AG04450 (cell line): ENCODE measurements at places on chromosomes 1 and 21. TPM values are rescaled to one million over a fixed set of nuclear protein-coding genes. Genes with fewer than 3 reads are reported as not detected.

GRCh38 chr1:216176970-216177369 lies 246.3 kb downstream of the USH2A start:
- DNase-seq = no peak

- no peak for DNase-seq
Observed at GRCh38 chr21:45898781-45899180, 82.8 kb upstream of the COL6A1 start.

- no peak for DNase-seq
Observed at GRCh38 chr21:44548922-44549321, 2.4 kb downstream of the KRTAP10-2 start.

- no peak for DNase-seq
Observed at GRCh38 chr1:54499097-54499359, 49.0 kb upstream of the ACOT11 start.

GRCh38 chr1:77756052-77756754 lies 3.4 kb downstream of the USP33 start:
- DNase-seq = no peak

DNA sequence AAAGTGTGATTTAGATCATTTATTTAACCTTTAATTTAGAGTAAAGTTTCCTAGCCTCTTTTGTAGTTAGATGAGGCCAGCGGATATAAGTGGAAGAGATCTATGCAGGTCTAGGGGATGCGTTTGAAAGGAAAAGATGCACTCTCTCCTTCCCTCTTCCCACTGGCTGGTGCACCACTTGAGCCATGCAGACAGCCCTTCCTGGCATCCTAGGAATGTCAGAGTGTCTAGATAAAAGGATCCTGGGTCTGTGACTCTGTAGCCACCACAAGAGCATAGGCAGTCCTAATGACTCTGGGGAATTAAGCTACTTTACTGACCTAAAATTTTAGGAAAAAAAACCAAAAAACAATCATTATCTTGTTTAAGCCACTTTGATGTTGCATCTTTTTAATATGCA lies 16.0 kb upstream of the STUM start:
- no peak for DNase-seq

- no peak for DNase-seq
Observed at GRCh38 chr1:65056234-65056633, 89.9 kb upstream of the JAK1 start.

DNA sequence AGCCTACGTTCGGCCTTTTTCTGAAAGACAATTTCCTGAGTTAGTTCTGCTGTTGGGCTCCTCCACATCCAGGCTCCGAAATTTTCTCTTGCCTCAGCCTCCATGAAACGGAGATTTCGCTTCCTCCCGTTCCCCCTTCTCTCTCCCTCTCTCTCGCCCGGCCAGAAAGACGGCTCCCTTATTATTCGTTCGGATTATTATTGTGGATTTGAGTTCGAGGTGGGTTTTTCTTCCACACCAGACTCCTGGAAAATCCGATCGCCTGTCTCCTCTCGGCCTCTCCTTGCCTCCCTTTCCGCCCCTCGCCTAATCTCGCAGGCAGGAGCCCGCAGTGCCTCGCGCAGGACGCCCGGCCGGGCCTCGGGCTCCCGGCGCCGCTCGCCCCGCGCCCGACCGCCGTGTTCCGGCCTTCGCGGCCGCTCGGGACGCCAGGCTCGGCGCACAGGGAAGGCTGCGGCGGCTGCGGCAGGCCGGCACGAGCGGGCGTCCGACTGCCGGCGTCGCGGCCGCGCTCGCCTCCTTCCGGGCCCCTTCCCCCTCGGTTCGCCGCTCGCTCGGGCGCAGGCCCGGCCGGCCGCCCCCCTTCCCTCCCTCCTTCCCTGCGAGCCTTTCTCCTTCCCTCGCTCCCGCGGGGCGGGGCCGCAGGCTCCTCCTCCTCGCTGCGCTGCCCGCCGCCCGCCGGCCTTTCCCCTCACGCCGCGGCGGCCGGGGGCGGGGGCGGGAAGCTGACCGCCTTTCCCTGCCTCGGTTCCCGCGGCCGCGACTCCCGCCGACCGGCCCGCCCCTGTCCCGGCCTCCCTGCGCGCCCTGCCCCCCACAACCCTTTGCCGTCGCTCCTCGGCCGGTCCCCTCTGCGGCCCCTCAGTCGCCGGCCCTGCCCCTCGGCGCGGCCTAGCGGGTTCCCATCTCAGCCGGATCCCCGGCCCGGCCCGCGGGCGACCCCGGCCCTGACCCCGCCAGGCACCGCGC lies at the start of gene ARHGEF11:
Gene ARHGEF11 (minus strand): TSS at position 493 of the 969 bp plus-strand sequence. CDS start 1,412 bp downstream, outside the sequence.
- peak; percentile 59 for DNase-seq

- DNase-seq = no peak
Observed at GRCh38 chr1:170776252-170776651, 112.3 kb downstream of the PRRX1 start.

GRCh38 chr1:55065648-55066047 lies 26.3 kb downstream of the PCSK9 start:
- no peak for DNase-seq

GRCh38 chr1:192584866-192585265 lies 9.3 kb downstream of the RGS1 start:
- DNase-seq = no peak

GRCh38 chr1:66556161-66556611 lies 22.2 kb downstream of the SGIP1 start:
- no peak for DNase-seq

DNA sequence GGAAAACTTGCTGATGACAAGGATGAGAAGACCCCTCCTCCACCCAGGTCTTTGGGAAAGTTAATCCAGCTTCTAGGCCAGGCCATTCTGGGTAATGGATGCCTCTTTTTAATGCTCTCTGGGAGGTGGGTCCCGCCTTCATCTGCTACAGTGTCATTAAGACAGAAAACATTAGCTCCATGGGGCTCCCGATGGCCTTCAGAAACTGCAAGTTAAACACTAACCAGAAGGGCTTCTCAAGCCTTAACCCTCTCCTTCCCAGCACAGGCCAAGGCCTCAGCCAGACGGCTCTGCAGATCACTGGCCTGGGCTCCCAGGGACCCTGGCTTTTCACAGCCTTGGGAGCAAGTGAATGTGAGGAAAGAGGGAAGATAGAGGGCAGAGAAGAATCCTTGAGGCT lies 364.9 kb downstream of the MATN1 start:
- no peak for DNase-seq

DNA sequence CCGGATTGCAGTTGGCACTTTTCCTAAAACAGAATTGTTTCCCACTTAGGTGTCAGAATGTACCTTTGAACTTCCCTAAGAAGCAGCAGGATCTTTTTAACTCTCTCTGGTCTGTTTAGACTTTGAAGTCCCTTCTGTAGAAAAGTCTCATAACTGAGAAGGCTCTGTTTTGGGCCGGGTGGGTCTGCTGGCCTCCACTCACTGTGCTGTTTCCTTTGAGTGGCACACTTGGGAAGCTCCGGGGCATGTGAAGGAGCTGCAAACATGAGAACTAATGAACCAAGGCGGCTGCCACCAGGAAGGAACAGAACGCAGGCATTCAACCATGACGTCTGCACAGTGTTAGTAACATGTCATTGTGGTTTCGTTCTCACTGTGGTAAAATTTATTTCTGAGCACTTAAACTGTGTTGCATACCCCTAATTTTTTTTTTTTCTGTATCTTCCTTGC lies 19.5 kb upstream of the NCMAP start:
- DNase-seq = no peak

- DNase-seq = no peak
Observed at GRCh38 chr1:229035054-229035747, 235.7 kb upstream of the RAB4A start.

GRCh38 chr1:182015360-182015759 lies 46.2 kb downstream of the ZNF648 start:
- DNase-seq = no peak

GRCh38 chr1:108691128-108691941 lies 775 bp upstream of the PRPF38B start:
- DNase-seq = no peak

DNA sequence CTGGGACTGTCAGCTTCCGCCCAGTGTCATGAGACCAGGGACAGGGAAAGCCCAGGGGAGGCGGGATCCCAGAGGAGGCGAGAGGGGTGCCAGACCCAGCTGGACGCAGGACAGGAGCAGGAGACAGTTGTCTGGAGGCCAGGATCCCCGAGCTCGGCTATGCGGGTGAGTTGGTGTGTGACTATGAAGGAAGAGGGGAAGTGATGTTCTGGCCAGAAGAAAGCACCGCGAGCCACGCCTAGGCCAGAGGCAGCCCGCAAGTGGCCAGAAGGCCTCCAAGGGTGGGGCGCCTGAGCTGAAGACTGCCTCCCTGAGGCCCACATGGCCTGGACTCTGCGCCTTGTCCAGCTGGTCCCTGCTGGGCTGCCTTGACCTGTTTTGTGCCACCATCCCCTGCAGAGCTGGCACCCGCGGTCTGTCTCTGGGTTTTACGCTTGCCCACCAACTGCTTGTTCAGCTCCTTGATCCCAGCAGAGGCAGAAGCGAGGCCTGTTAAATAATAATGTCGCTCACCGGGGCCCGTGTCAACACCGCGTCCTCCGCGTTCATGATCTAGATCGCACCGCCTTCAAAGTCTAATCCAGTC lies 85.2 kb upstream of the ACTL8 start:
- DNase-seq = no peak

GRCh38 chr21:27425574-27425973 lies 458.7 kb upstream of the ADAMTS5 start:
- DNase-seq = peak; percentile 8

GRCh38 chr1:232570007-232570406 lies 59.9 kb downstream of the SIPA1L2 start:
- no peak for DNase-seq

- DNase-seq = peak; percentile 21
Observed at GRCh38 chr1:201346337-201346939, 31.0 kb downstream of the TNNT2 start.

- DNase-seq = no peak
Observed at GRCh38 chr1:178530037-178530402, 17.1 kb downstream of the TEX35 start.

- DNase-seq = no peak
Observed at GRCh38 chr1:224082146-224082545, 31.8 kb upstream of the FBXO28 start.

GRCh38 chr1:228267962-228268880 lies 60.4 kb downstream of the OBSCN start:
- DNase-seq = no peak

The S100A7A gene
- not detected in 2 replicates for polyA plus RNA-seq

The TCEA3 gene
- 14.7 and 15.6 TPM in 2 replicates for polyA plus RNA-seq

The LCE2B gene
- polyA plus RNA-seq = not detected in 2 replicates

The TRAF3IP3 gene
- 0.06 and 0.10 TPM in 2 replicates for polyA plus RNA-seq

The TEX50 gene
- not detected in 2 replicates for polyA plus RNA-seq

The LBR gene
- 35.9 and 44.5 TPM in 2 replicates for polyA plus RNA-seq

The NUF2 gene
- 4.2 and 8.1 TPM in 2 replicates for polyA plus RNA-seq

The GBP7 gene
- not detected in 2 replicates for polyA plus RNA-seq

The POFUT2 gene
- polyA plus RNA-seq = 34.2 and 35.5 TPM in 2 replicates

The SPRR2D gene
- not detected in 2 replicates for polyA plus RNA-seq

The RGS16 gene
- 0.10 and 0.11 TPM in 2 replicates for polyA plus RNA-seq

The ARHGEF19 gene
- polyA plus RNA-seq = 6.7 and 9.5 TPM in 2 replicates

The RNU1-2 gene
- polyA plus RNA-seq = under 0.01 TPM in 1 of 2 replicates, not detected in the other

The RBP7 gene
- 0.20 and 0.22 TPM in 2 replicates for polyA plus RNA-seq

The ACTA1 gene
- polyA plus RNA-seq = not detected in 2 replicates

The CDC42 gene
- 345 and 400 TPM in 2 replicates for polyA plus RNA-seq

The VWA5B1 gene
- polyA plus RNA-seq = not detected in 2 replicates
